ENCODE measurements at places on chromosomes 1 and 21. TPM values are rescaled to one million over a fixed set of nuclear protein-coding genes. Genes with fewer than 3 reads are reported as not detected.

Gene DNALI1
- total RNA-seq, result 0.36 TPM

Gene CERS2
- total RNA-seq, result 348 TPM

Gene SSBP3
- total RNA-seq, result 22.5 TPM

Gene RNU1-4
- 1,290 TPM for total RNA-seq

Gene SLC30A10
- not detected for total RNA-seq

Gene FMO2
- total RNA-seq, result 0.08 TPM

Gene LAD1
- total RNA-seq, result 0.10 TPM

Gene ARL8A
- total RNA-seq, result 62.6 TPM

Gene CACHD1
- 29.9 TPM for total RNA-seq

Gene NUDT4B
- 0.59 TPM for total RNA-seq

Gene UMODL1
- 0.18 TPM for total RNA-seq

Gene FYB2
- 0.49 TPM for total RNA-seq

Gene APCS
- 0.33 TPM for total RNA-seq

Gene GUCA2A
- not detected for total RNA-seq

DNA sequence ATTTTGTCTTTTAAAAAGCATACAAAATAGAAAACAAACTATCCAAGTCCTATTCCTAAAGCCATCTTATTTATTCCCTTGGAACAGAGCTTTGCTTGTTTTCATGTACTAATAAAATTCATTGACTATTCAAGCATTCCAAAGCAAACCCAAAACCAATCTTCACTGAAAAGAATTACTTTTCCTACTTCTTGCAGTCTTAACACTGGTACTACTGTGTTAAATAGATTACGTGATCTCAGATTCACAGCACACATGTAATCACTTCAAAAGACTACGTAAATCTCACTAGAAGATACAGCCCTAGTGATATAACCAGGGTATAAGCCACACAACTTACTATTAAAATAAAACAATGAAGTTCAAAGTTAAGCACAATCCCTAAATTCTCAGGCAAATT lies 39.0 kb downstream of the ZZZ3 start:
- H3K27ac ChIP-seq, result no peak overlapping the region
- no peak for DNase-seq
- H3K4me3 ChIP-seq, result no peak overlapping the region
- no peaks in the 10 kb centered on the region for H3K27me3 ChIP-seq
- no peaks in the 10 kb centered on the region for H3K36me3 ChIP-seq
- H3K4me1 ChIP-seq, result no peaks in the 10 kb centered on the region

DNA sequence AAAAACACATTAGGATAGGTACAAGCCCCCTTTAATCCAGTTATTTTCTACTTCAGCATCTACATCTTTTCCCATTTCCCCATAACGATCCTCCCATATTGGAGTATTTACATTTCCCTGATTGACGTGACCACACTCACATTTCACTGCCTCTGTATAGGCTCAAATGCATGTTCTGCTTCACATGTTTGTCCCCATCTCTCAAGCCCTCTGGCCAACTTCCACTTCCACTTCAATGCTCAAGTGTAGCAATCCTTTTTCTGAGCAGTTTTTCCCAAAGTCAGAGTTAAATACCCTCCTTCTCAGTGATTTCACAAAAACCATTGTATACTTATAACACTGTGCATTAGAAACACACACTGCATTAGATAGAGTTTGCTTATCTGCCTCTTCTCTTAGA lies 61.8 kb upstream of the TTLL7 start:
- H3K4me3 ChIP-seq, result no peak overlapping the region
- no peak for DNase-seq
- no peak overlapping the region for H3K27ac ChIP-seq
- H3K27me3 ChIP-seq, result peaks cover 6% of the 10 kb centered on the region
- H3K36me3 ChIP-seq, result no peaks in the 10 kb centered on the region

GRCh38 chr1:161080441-161081405 lies 8.6 kb downstream of the NECTIN4 start:
- peaks cover 4% of the 10 kb centered on the region for H3K4me1 ChIP-seq
- no peaks in the 10 kb centered on the region for H3K36me3 ChIP-seq

- DNase-seq, result no peak
- no peaks in the 10 kb centered on the region for H3K36me3 ChIP-seq
- H3K4me3 ChIP-seq, result no peak overlapping the region
- no peak overlapping the region for H3K27ac ChIP-seq
- H3K4me1 ChIP-seq, result no peaks in the 10 kb centered on the region
These were observed 106.5 kb upstream of the ACTL8 start for GRCh38 chr1:17648457-17649145.

DNA sequence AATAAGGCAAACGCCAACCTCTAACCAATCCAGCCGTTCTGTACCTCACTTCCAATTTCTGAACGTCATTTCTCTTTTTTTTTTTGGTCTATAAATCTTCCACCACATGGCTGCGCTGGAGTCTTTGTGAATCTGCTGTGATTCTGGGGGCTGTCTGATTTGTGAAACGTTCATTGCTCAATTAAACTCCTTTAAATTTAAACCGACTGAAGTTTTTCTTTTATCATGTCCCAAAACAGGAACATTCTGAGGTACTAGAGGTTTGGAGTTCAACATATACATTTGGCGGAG lies 65.5 kb upstream of the BACH1 start:
- no peak overlapping the region for H3K4me3 ChIP-seq
- no peaks in the 10 kb centered on the region for H3K4me1 ChIP-seq
- H3K36me3 ChIP-seq, result no peaks in the 10 kb centered on the region
- no peak overlapping the region for H3K27ac ChIP-seq
- no peaks in the 10 kb centered on the region for H3K27me3 ChIP-seq

GRCh38 chr1:230747890-230748800 lies 957 bp downstream of the CAPN9 start:
- no peaks in the 10 kb centered on the region for H3K36me3 ChIP-seq
- no peak overlapping the region for H3K4me3 ChIP-seq
- H3K27ac ChIP-seq, result no peak overlapping the region
- DNase-seq, result no peak

DNA sequence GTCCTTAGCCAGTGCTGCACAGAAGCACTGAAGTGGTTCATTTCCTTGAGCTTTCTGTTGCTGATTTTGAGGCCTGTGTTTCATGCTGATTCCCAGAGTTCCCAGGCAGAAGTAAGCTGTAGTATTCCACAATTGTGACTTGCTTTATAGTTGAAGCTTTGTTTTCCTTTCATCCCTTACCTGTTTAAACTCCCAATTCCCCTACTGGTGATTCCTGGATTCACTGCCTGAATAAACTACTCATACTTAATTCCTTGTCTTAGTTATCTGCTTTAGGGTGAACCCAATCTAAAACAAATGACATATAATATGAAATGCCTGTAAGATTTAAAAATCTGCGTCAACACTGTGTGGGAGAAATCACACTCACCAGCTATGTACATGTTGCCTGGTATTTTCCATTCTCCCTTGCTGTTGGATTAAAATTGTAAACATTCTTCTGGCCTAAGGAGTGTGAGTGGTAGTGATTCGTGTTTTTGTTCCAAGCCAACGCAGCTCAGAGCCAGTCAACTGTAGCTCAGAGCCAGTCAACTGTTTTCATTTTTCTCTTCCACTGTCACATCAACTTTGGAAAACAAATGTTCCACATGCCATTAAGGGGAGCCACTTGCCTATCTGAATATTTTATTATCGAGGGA lies 879.4 kb downstream of the MRPL39 start:
- no peaks in the 10 kb centered on the region for H3K4me1 ChIP-seq
- no peaks in the 10 kb centered on the region for H3K36me3 ChIP-seq
- H3K27ac ChIP-seq, result no peak overlapping the region
- H3K4me3 ChIP-seq, result no peak overlapping the region
- DNase-seq, result no peak

DNA sequence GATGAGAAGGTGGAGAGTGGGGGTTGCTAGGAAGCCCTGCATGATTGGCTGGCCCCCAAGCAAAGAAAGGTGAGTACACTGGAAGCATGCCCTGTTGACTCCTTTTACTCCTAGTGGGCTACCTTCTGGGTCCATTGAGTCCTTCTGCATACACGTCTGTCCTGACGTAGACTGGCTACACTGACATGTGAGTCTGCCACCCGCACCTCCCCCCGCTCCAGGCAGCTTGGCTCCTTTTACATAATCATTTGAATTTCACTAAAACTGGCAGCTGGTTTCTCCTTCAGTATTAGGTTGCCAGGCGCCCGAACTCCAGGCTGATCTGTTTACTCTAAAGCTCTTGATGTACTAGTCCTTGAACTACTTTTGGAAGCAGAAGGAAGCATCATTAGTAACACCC lies 8.7 kb downstream of the MRPS21 start:
- H3K27ac ChIP-seq, result no peak overlapping the region
- no peak for DNase-seq
- H3K4me1 ChIP-seq, result no peaks in the 10 kb centered on the region
- H3K4me3 ChIP-seq, result no peak overlapping the region
- H3K36me3 ChIP-seq, result peaks cover 6% of the 10 kb centered on the region

GRCh38 chr1:246450611-246451251 lies 56.3 kb downstream of the SMYD3 start:
- H3K4me1 ChIP-seq, result no peaks in the 10 kb centered on the region
- no peak overlapping the region for H3K27ac ChIP-seq
- no peak overlapping the region for H3K4me3 ChIP-seq

GRCh38 chr1:29839726-29840125 lies 603.4 kb downstream of the PTPRU start:
- DNase-seq, result no peak
- no peak overlapping the region for H3K27ac ChIP-seq
- no peaks in the 10 kb centered on the region for H3K36me3 ChIP-seq
- no peak overlapping the region for H3K4me3 ChIP-seq
- no peaks in the 10 kb centered on the region for H3K27me3 ChIP-seq

GRCh38 chr1:88753506-88753905 lies 69.4 kb downstream of the PKN2 start:
- H3K4me3 ChIP-seq, result no peak overlapping the region
- no peaks in the 10 kb centered on the region for H3K27me3 ChIP-seq
- no peaks in the 10 kb centered on the region for H3K4me1 ChIP-seq
- no peak overlapping the region for H3K27ac ChIP-seq
- H3K36me3 ChIP-seq, result no peaks in the 10 kb centered on the region
- DNase-seq, result no peak

DNA sequence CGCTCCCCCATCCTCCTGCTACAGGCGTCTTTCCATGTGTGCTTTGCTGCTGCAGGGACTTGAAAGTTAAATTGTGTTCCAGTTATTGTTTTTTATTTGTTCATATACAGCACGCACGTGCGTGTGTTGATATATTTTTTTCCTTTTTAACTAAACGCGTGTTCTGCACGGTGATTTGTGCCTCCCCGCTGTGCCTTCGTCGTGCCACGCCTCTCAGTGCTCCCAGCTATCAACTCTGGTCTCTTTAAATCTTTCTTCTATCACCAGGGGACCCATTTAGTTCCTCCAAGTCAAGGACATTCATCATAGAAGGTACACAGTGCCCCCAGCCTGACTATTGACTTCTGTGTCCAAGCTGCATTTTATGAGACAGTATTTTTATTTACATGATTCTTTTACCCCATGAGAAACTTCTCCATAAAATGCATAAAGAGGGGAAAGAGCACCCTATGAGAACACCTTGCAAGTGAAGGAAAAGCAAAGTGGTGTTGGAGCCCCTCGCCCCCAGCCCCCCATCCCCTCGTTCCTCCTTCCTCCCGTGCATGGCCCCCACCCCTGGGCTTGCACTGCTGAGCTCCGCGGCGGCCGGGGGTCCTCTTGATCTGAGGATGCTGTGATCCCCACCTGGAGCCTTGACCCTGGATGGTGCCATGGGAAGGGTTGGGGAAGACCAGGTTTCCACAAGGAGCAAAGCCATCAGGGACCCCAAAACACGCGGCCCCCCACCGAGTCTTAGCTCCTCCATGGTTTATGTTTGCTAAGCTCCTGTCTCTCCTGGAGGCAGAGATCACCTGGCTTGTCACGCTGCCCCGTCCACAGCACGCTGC lies 45.5 kb downstream of the KCNAB2 start:
- H3K36me3 ChIP-seq, result no peaks in the 10 kb centered on the region
- H3K4me1 ChIP-seq, result no peaks in the 10 kb centered on the region
- H3K27ac ChIP-seq, result no peak overlapping the region
- no peaks in the 10 kb centered on the region for H3K27me3 ChIP-seq
- no peak overlapping the region for H3K4me3 ChIP-seq
- DNase-seq, result no peak

DNA sequence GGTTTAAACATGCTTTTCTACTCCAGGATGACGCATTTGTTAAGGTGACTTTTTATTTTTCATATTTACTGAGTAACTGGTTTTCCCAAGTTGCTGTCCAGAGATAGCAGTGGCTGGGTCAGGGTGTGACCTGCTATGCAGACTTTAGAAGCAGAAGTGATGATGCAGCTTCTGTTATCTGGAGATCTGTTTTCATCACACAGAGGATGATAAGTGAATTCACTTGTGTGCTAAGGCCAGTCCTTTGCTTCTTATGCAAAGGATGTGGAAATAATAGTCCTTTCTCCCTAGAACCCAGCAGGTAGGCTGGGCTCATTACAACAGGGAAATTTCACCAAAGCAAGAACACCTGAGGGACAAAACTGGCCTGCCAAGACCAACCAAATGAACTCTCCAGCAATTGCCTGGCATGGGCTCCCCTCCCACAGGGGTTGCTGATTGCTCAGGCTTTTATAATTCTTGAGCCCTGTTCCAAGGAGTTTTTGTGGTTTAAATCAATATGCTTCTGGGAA lies 97.8 kb upstream of the LPGAT1 start:
- DNase-seq, result no peak
- no peaks in the 10 kb centered on the region for H3K4me1 ChIP-seq
- H3K27me3 ChIP-seq, result no peaks in the 10 kb centered on the region
- no peak overlapping the region for H3K4me3 ChIP-seq
- no peak overlapping the region for H3K27ac ChIP-seq

- no peaks in the 10 kb centered on the region for H3K27me3 ChIP-seq
- peaks cover 2% of the 10 kb centered on the region for H3K4me1 ChIP-seq
- no peak for DNase-seq
- H3K4me3 ChIP-seq, result no peak overlapping the region
These were observed 16.2 kb downstream of the LRRC8D start for GRCh38 chr1:89837036-89837481.

DNA sequence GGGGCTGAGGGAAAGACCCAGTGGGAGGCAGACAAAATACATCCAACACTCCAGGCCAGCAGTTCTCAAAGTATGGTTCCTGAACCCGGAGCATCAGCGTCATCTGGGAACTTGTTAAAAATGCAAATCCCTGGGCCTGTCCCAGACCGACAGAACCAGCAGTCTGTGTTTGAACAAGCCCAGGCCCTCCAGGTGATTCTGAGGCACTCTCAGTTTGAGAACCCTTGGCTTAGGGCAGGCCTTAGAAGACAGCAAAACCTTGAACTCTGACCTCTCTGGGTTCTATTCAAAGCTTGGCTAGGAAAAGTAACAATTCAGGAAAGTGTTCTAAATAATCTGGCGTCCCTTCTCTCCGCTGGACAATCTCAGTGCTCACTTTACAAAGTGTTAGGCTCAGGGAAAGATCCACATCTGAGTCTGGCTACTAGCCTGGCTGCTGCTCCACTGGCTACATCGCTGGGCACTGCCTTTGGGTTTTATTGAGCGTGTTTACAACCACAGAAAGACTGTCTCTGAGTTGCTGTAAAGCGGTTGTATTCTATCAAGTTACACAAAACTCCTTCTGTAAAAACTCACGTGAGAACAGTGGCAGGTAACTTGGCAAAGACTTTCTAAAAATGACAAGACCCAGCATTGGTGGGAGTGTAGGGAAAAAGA lies 166.1 kb downstream of the HIVEP3 start:
- no peaks in the 10 kb centered on the region for H3K4me1 ChIP-seq
- no peak for DNase-seq
- no peak overlapping the region for H3K4me3 ChIP-seq
- H3K27me3 ChIP-seq, result no peaks in the 10 kb centered on the region
- no peaks in the 10 kb centered on the region for H3K36me3 ChIP-seq

- DNase-seq, result no peak
- no peak overlapping the region for H3K4me3 ChIP-seq
- peaks cover 5% of the 10 kb centered on the region for H3K4me1 ChIP-seq
These were observed 96.3 kb downstream of the ARHGEF10L start for GRCh38 chr1:17635811-17636210.

- H3K4me1 ChIP-seq, result no peaks in the 10 kb centered on the region
- H3K4me3 ChIP-seq, result no peak overlapping the region
- H3K36me3 ChIP-seq, result no peaks in the 10 kb centered on the region
- H3K27ac ChIP-seq, result no peak overlapping the region
- no peak for DNase-seq
These were observed 30.8 kb downstream of the FH start for GRCh38 chr1:241488739-241489138.

Data from Panc1 (cell line).